ENCODE measurements at places on chromosomes 2 and 18. TPM values are rescaled to one million over a fixed set of nuclear protein-coding genes. Genes with fewer than 3 reads are reported as not detected.

The NFU1 gene
- 132 TPM for total RNA-seq

The NXPH2 gene
- not detected for total RNA-seq

The FAP gene
- total RNA-seq: 1.7 TPM

The MEIS1 gene
- total RNA-seq: 37.9 TPM

The SERPINB7 gene
- total RNA-seq: not detected

The NPPC gene
- 0.28 TPM for total RNA-seq

The TRAF3IP1 gene
- total RNA-seq: 9.7 TPM

The SP140 gene
- 0.09 TPM for total RNA-seq

The PROKR1 gene
- total RNA-seq: not detected

The SALL3 gene
- total RNA-seq: 0.10 TPM

The RTKN gene
- total RNA-seq: 17.0 TPM

The SERPINB11 gene
- total RNA-seq: not detected

GRCh38 chr2:146412625-146413024 is 1432.2 kb upstream of the ACVR2A start:
- no peak for DNase-seq

GRCh38 chr2:152861349-152861942 is 143.0 kb downstream of the ARL6IP6 start:
- peak; percentile 11 for DNase-seq

DNA sequence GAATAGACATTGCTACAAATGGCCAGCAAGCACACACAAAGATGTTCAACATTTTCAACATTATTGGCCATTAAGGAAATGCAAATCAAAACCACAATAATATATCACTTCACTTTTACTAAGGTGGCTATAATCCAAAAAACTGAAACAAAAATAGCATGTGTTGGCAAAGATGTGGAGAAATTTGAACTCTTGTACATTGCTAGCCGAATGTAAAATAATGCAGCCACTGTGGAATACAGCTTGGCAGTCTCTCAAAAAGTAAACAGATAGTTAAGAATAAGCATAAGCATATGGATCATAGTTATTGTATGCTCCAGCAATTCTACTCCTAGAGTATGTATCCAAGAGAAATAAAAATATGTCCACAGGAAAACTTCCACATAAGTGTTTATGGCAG is 192.5 kb downstream of the EN1 start:
- no peak for DNase-seq

DNA sequence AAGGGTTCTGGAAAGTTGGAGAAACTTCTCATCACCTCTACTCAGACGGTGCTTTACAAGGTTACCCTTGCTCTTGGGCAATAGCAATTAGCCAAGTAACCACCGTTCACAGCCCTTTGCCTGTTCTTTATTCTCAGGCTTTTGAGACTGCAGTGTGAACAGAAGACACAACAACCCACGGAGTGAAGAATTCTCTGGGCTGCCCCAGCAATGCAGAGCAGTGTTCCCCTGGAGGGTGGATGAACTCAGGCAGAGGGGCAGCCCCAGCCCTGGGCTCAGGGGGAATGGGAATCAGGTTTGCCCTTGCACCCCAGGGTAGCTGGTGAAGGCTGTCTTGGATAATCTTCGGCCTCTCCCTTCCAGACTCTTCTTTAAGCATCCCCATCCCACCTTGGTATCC is 69.1 kb downstream of the MCFD2 start:
- no peak for DNase-seq

GRCh38 chr2:29946505-29946904 is 25.1 kb upstream of the ALK start:
- no peak for DNase-seq

GRCh38 chr2:232525791-232526371 is at the start of gene CHRND:
CHRND (plus strand) TSS chr2:232526160; CDS start chr2:232526216, 56 bp downstream.
- peak; percentile 50 for DNase-seq

GRCh38 chr18:54772056-54772455 is 56.2 kb upstream of the RAB27B start:
- no peak for DNase-seq

DNA sequence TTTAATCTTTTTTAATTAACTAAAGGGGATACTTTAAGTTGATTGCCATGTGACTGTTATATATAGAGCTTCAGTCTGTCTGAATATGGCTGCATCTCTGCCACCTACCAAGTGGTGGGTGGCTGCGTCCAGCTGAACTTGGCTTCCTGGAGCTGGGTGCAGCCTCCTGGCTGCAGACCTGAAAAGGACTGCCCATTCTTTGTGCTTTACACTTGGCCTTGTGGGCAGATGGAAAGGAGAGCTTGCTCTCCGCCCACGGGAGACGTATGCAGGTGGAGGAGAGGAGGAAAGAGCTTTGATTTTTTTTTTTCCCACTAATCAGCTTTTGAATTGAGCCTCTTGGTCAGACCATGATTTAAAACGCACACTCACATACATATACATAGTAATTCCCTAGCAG is 34.7 kb downstream of the NCK2 start:
- DNase-seq: no peak

DNA sequence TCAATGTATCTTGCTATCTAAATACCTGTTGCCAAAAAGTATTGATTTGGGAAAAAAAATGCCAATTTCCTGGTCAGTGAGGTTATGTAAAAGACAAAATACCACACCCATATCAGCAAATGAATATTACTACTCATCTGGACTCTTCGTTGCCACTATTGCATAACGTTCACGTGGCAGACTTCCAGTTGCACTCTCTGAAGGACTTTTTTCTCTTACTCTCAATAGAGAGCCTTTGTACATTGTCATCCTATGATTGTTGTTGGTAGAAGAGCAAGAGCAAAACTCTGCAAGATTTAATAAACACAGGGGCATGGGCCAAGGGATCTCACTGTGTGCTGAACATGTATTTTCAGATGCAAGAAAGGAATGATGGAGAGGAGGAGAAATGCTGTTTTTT is 689.8 kb downstream of the MBD2 start:
- DNase-seq: peak; percentile 6

DNA sequence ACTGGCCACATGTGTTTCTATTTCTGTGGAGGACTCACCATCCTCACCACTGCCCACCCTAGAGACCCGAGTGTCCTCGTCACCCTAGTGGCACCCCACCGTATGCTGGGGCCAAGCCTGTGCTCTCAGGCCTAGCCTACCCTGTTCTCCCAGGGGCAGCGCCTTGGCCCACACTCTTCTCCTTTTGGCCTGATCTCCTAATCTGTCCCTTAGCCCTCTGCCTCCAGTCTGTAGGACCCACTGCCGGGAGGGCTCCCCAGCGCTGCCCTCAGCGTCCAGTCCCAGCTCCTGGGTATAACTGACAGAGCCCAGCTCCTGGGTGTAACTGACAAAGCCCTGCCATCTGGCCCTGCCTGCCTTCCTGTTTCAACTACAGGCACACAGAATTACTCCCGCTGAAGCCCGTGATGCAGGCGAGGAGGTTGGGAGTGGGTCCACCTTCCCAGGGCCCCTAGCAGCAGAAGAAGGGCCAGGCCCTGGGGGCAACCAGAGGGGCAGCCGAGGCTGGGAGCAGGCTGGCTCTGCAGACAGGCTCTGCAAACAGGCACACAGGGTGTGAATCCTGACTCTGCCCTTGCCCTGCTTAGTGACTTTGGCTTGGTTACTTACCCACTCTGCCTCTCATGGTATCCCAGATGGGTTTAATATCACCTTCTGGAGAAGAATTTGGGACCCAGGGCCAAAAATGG is 25.6 kb upstream of the PTMA start:
- DNase-seq: no peak

GRCh38 chr2:195722075-195722474 is 65.0 kb downstream of the SLC39A10 start:
- DNase-seq: no peak

DNA sequence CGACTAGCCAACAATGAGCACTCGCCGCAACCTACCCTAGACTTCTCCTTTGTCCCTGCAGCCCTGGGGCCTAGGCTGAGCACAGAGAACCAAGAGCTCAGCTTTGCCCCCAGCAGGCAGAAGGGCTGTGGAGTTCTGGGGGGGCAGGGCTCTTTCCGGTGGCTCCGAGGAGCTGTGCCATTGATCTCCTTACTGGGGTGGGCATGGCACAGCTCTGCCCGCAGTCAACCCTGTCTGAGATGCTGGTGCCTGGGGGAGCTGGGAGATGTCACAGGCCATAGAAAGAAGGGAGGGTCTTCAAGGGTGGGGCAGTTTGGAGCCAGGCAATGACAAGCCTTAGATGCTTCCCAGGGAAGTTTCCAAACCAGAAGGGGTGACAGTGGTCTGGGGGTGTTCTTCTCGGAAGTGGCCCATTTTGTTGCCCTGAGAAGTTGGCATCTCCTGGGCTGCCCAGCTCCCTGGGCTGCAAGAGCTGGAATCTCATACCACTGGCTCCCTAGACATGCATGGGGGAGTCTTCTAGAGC is 14.1 kb upstream of the GPR55 start:
- DNase-seq: no peak

- DNase-seq: no peak
Measured at GRCh38 chr18:13259701-13260100, 41.1 kb downstream of the LDLRAD4 start.
